ENCODE measurements at places on chromosomes 6 and 20.

DNA sequence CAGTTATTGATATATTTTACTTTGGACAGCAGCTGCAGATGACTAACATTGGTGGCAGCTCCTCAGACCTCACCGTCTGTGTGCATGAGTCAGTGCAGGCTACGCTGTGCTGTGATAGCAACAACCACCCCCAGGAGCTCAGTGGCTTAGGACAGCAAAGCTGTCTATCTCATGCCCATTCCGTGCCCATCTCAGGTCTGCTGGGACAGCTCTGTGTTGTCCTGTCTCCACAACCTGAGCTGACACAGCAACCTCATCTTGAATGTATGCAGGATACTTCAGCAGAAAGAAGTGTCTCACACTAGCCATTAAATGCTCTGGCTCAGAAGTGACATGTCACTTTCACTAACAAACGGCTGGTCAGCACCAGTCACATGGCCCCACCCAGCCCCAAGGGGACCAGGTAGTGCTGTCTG, 47.7 kb downstream of the BANF2 start:
- no peak for DNase-seq

GRCh38 chr6:149284904-149285303, 32.6 kb upstream of the TAB2 start:
- no peak for DNase-seq

DNA sequence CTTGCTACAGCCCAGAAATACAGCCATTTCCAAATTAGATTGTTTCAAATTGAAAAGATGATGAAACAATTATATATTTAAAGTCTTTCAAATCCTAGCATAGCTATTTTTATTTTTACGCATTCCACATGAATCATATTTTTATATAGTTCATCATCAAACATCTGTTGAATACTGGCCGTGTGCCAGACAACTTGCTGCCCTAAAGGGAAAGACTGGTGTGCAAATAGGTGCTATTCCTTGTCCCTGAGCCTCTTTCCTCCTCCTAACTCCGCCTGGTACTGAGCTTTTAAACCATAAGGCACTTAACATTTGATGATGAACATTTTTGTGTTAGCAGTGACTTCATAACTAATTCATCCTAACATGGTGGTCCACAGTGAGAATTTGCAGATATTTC, 18.7 kb upstream of the PLCG1 start:
- no peak for DNase-seq

GRCh38 chr6:24415753-24416152, 13.0 kb downstream of the MRS2 start:
- no peak for DNase-seq

DNA sequence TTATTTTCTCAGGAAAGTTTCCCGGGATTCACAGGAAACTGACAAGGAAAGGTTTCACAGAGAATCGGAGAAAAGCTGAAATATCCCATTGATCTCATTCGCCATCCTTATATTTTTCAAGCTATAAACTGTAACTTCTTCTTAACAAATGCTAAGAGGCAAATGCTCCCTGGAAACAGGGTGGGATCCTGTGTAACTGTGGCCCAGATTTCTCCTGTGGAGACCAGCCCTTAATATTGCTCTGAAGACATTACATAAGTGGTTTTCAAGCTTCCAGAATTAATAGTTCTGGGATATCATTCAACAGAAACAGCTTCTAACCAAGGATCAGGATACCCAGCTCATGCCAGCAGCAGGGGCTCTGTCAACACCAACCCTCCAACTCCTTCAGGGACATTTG, 69.2 kb downstream of the THBS2 start:
- DNase-seq, result no peak

GRCh38 chr6:38310061-38310460, 329.7 kb downstream of the BTBD9 start:
- DNase-seq, result no peak

GRCh38 chr6:41654151-41654697, 16.0 kb downstream of the MDFI start:
- no peak for DNase-seq

DNA sequence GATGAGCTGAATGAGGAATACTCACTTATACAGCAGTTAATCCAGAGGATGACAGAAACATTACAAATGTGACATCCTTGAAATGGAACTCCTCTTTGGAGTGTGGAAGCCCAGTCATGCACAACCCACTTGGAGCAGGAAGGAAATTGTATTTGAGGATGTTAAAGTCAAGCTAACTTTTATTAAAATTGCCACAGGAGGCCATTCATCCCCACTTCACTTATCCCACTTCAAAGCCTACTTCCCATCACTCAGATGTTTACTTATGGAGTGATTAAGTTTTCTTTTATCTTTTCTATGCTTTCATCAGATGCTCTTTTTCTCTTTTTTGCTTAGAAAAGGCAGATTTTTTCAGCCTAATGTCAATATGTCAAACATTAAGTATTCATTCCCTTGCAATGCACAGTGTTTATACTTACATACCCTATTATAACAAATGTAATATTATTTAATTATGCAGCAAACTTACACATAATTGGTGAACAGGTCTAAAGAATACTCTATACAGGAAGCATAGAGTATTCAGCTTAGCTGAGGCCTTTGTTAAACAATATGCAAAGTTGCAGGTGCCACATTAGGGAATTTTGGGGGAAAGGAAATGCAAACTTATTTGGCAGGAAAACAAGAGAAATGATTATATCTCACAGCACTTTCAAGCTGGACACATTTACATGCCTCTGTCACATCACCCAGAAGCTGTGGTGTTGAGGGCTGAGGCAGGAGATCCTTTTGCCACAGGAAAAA, 148.9 kb downstream of the KHDC1L start:
- no peak for DNase-seq
